ENCODE measurements at places on chromosomes 13 and 19.
A peak's percentile ranks its signal among the peaks of the same experiment; 100 is the strongest.

- DNase-seq, result peak; percentile 64
These were observed 21.8 kb downstream of the OLFM2 start for GRCh38 chr19:9914315-9915207.

DNA sequence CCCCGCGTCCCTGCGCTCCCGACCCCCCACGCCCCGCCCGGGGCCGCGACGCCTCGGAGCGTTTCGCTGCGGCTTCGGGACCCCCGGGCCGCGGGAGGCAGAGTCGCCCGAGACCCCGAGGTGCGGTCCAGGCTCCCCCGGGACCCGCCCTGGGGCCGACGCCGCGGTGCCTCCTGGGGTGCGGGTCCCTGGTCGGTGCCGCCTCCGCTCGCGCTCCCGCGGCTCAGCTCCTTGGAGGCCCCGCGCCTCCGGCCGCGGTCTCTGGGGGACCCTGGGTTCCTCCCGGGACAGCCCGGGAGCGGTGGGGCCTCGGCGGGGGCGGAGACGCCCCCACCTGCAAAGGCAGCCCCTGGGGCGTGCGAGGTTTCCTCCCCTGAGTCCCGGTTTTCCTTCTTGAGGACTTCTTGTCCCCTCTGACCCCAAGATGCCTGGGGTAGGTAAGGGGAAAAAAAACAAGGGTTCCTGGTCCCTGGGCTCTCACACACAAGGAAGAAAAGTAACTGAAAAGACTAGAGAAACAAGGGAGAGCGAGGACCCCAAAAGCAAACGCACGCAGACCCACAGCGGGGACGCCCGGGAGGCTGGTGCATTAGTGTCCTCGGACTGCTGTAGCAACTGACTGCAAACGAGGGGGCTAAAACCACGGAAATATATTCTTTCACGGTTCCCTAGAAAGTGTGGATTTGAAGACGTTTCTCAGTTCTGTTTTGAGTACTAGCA lies 740 bp downstream of the ZNF555 start:
- no peak for DNase-seq

DNA sequence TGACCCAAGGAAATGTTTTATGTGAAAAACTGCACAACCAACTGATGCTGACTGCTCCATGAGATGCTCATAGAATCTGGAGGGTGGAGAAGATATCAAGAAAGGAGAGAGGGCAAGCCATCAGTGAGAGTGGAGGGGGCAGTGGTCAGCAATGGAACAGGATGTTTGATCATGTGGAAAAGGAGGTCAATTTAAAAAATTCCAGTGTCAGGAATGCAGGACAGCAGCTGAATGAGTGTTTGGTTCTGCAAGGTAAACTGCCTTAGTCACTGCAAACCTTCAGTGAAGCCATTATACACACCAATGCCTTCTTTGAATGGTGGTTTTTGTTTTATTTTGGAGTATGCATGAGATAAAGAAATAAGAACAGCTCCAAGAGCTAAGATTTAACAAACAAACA lies 121.5 kb downstream of the FGF14 start:
- no peak for DNase-seq

DNA sequence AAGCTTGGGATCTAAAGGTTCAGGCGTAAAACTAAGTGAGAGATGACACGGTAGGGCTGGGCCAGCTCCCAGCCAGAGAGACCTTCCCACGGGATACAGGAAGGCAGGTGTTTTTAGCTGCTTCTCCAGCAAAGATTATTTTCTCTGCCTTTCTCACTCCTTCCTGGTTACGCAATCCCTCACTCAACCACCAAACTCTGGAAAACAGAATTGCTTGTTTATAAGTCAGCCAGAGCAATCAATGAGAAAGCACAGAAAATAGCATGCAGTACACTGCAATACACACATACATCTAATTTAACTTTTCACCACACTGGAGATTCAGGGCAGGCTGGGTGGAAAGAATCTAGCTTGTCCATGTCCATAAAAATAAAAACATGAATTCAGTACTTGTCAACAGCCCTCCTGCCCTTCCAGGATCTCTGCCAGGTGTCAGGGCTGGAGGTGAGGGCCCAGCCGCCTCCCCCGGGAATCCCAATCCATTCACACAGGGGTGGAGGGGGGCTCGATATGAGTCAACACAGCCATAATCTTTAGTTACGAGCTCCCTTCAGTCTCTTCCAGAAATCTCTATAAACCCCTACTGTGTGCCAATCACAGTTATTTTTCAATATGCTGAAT lies 12.2 kb downstream of the RHPN2 start:
- no peak for DNase-seq

DNA sequence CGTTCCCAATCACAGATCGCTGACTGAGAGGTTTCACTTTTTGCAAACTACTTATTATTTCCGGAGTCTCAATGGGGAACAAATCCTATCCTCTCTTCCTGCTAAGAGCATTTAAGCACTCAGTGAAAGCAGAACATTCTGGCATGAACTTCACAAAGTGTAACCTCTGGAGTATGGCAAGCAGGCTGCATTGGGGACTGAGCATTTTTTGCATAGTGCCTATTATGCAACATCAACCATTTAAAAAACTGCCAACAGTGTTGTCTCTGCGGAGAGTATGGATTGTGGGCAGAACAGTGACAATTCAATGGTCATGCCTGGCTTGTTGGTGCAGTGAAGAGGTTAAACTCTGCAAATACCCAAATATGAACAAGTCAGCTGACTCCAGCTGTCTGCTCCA lies 484.6 kb downstream of the OLFM4 start:
- no peak for DNase-seq

DNA sequence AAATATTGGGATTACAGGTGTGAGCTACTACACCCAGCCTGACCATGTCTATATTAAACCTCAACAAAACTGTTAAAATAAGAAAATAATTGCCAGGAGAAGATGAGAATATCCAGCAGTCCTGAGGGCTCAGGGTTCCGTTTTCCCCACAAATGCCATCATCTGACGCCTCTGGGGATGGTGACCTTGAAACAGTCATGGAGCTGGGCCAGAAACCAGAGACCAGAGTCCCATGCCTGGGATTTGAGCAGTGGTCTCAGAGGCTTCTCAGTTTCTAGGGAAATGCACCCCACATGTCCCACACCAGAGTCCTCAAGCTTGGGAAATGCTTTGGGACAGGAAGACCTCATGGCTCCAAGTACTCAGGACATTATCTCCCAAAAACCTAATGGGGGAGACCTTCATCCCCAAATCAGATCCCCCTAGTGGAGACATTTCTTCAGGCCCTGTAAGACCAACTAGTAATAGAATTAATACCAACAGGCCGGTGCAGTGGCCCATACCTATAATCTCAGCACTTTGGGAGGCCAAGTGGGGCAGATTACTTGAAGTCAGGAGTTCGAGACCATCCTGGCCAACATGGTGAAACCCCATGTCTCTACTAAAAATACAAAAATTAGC lies 2.9 kb upstream of the MAP1S start:
- no peak for DNase-seq

- DNase-seq, result no peak
These were observed 482.0 kb downstream of the DIAPH3 start for GRCh38 chr13:59681636-59682311.

DNA sequence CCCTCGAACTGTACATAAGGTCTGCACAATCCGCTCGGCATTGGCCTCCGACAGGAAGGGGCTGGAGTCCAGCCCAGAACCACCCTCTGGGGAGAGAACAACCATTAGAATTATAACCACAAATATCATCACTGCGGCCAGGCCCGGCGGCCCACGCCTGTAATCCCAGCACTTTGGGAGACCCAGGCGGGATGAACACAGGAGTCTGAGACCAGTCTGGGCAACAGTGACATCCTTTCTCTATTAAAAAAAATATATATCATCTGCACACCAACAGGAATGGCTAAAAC lies 11.4 kb downstream of the COQ8B start:
- no peak for DNase-seq

GRCh38 chr19:33665776-33666595 lies 44.2 kb downstream of the CHST8 start:
- DNase-seq, result no peak

GRCh38 chr13:98303858-98304257 lies 126.8 kb upstream of the RNF113B start:
- no peak for DNase-seq
